ENCODE measurements at places on chromosomes 2 and 18.

- no peak for DNase-seq
Measured at GRCh38 chr2:19989342-19989666, 601 bp downstream of the WDR35 start.

- DNase-seq, result no peak
Measured at GRCh38 chr18:13232971-13233786, 14.6 kb downstream of the LDLRAD4 start.

- DNase-seq, result peak; percentile 53
Measured at GRCh38 chr18:23573626-23574431, 12.5 kb downstream of the NPC1 start.

GRCh38 chr2:18934886-18935285, 345.5 kb upstream of the NT5C1B start:
- no peak for DNase-seq

- no peak for DNase-seq
Measured at GRCh38 chr2:228747483-228747882, 523.6 kb downstream of the PID1 start.

- peak; percentile 0 for DNase-seq
Measured at GRCh38 chr2:165149439-165149838, 54.4 kb downstream of the SCN3A start.

- no peak for DNase-seq
Measured at GRCh38 chr18:62179213-62179612, 7.6 kb downstream of the PIGN start.

- peak; percentile 41 for DNase-seq
Measured at GRCh38 chr18:79720359-79720733, 40.7 kb downstream of the CTDP1 start.

DNA sequence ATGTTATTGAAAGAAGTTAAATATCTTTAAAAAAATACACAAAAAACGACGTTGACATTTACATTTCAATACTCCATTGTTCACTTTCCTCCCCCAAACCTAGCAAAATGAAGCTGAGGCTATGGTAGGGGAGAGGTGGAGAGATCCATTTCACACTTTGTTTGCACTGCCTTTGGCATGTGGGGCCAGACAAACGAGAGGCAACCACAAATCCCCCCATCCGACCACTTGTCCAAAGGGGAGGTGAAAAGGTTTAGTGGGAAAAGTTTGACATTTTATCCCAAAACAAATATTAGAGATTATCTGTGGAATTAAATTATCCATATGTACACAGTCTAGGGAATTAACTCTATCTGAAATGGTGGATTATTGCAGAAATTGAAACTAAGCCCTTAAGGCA, 261.7 kb upstream of the FIGN start:
- DNase-seq, result no peak

DNA sequence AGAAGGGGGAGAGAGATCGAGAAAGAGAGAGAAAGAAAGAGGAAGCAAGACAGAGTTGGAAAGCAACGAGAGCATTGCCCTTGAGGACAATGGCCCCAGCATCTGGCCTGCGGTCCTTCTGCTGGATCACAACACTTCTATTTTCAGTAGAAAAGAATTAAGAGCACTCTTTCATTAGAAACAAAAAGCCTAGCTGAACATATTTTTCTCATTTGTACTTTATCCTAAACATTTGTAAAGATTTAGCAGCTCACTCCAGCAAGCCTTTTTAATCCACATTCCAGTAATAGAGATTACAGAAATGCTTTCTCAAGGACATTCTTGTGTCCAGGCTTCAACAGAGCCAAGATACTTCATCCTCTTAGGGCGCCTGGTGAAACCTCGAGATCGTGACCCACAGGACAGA, 31.6 kb upstream of the AFF3 start:
- no peak for DNase-seq

DNA sequence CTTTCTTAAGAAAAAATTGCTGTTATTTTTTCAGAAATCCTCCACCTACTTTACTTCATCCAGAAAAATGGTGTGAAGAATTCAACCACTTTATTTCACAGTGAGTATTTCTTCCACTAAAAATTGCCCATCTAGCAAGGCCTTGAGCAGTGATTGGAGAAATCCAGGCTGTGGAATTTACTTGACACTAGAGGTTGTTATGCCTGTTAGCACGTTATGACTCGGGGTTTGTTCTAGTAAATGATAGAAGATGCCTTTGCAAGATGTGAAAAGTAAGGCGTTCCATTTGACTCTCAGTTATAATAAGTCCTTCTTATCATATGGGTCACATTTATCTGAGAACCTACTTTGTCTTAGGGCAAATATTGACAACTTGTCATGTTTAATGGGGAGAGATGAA, 157.4 kb downstream of the MYO3B start:
- DNase-seq, result no peak

DNA sequence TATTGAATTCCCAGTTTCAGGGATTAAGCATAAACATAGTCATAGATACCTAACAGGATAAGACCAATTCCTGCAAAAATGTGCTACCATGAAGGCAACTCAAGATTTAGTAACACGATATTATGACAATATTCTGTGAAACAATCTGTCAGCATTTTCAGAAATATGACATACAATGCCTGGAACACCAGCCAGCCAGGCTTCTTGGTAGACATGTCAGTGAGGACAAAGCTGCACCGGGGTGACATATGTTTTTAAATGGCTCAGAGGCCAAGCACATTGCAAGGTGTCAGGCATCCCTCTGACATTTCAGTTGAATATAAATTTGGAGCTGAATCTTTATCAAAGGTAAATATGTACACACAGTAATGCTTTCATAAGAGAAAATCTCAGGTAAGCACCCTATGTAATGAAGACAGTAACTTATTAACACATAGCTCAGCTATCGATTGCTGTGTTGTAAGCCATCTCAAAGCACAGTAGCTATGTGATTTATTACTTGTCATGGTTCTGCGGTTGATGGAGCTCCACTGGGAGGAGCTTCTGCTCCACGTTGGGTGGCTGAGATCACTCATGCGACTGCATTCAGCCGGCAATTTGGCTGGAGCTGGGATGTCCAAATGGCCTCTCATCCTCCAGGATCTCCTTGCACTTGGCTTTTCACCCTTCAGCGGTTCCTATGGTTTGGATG, 31.9 kb upstream of the EML6 start:
- DNase-seq, result no peak

DNA sequence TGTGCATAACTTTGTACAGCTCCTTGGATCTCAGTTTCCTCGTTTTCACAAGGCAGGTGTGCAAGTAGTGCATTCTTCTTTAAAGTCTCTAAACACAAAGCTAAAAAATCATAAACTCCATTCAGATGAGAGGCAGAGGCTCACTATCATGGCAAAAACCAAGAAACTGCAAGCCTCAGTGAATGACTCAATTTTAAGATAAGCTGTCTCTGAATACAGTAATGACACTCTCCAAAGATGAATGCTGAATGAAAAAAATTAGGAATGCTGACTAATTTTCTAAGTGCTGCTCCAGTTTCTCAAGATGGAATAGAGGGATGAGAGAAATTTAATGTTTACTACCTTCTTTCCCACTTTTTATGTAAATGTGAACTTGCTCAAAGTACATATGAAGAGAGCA, 17.2 kb downstream of the B4GALT6 start:
- no peak for DNase-seq

- DNase-seq, result no peak
Measured at GRCh38 chr18:21538230-21538629, 62.3 kb downstream of the ESCO1 start.

- no peak for DNase-seq
Measured at GRCh38 chr2:230949966-230950873, 25.2 kb upstream of the GPR55 start.

DNA sequence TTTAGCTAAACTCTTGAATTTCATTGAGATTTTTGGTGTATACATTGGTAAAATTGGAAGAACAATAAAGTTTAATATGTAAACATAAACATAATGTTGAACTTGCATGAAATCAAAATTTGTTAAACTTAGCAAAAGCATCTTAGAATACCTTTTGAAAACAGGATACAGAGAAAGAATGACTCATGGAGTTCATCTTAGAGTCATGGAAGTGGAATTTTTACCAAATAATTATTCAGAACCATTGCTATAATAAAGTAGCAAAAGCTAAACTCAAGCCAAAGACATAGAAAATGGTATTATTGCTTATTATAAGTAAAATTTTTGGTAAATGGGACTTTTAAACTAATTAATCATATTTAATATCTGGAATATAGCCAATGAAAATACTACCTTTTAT, 841.6 kb upstream of the SLC39A10 start:
- DNase-seq, result no peak

DNA sequence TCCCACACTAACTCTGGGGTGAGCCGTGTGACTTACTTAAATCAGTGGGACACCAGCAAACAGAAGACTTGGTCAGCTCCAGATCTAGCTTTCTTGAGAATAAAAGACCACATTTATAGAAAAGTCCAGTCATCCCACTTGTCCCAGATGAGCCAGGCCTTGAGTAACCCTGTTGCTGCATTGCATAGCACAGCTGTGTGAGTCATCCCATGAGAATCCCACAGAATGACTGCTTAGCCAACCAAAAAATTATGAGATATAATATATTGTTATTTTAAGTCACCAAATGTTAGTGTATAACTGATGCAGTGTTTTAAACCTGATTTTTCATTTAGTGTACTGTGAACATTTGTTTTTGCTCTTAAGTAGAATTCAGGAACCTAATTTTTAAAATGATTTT, 94.2 kb upstream of the FSHR start:
- DNase-seq, result no peak

DNA sequence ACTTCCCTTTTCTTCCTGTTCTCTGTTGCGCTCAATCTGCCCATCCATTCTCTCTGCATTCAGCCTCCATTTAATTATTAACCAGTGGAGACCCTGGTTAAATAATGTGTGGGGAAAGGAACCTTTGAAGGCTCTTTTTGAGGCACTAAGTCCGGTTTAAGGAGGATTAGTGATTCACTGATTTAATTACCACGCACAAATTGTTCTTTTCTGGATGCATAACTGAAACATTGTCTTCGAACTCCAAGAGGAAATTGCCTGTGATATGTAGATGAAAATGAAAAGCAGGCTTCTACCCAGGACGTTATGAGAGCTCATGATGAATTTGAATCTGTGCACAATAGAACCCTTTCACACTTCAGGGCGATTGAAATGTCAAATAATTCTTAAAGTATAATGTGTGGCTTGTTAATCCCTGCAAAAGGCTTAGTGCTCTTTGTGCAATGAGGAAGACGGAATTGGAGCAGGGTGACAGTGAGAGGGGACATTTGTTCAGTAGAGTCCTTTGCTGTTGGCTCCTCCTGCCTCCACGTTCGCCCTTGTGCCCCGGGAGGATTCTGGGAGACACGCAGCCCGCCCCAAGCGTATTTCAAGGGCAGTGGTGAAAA, 51.1 kb upstream of the ZNF236 start:
- DNase-seq, result no peak

DNA sequence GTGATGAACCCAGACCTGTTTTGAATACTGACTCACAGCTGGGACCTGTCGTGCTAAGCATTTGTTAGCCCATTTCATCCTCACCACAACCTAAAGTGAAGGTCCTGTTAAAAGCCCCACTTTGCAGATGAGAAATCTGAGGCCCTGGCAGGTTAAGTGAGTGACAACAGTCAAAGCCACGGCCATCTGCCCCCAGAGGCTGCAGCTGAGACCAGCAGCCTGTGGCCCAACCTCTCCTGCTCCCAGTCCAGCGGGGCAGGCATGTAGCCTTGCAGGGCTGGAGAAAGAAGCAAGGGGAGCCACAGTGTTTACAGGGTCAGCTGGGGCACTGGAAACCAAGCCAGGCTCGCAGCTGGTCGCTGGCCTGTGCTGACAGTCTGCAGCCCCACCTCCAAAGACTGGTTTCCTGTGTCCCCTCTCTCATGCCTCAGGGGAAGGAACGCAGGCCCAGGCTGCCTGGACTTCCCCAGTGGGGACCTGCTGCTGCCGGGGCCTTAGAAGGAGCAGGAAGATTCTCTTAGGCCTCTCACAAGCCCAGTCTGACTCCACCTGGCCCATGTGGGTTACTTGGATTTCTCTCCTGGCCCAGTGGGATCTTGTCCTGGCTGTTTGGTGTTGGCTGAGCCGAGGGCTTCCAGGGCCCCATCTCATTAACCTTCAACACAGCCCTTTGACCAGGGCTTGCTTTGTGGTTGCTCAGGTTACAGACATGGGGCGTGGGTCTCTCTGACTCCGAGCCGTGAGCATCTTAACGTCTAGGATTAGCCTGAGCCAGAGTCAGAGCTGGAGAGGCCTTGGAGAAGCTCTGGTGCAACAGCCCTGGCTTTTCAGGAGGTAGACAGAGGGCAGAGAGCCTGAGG, 1.7 kb downstream of the INPP5D start:
- no peak for DNase-seq

DNA sequence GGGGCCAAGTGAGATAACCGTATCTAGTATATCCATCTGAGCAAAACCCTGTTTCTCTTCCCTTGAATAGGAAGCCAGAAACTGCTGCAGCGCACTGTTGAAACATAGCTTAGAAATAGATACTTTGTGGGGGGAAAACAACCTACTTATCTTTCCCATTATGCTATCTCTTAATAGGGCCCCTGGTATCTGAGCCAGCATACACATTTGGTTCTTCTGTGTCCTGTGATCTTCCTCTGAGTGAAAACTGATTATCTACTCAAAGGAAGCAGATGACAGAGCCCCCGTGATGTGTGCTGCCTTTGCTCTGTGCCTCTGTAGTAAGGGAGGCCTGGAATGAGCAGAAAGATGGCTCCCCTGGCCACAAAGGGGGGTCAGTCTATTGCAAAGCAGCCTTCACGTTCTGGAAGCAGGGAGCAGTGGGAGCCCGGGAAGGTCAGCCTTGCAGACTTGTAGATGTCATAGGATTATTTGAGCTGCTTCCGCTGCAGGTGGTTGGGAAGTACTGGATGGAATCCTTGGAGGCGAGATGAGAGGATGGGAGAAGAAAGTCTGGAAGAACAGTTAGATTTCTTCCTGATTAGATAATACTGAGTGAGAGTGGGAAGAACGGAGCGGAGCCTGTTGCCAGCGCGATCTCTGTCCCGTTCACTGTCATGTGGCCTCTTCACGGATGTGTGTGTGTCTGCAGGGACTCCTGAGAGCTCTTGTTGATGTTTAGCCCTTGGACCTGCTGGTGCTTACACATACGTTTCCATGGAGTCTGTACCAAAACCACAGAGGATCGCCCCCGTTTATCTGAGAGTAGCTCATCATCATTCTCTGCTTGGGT, 150.1 kb downstream of the AGAP1 start:
- DNase-seq, result no peak

DNA sequence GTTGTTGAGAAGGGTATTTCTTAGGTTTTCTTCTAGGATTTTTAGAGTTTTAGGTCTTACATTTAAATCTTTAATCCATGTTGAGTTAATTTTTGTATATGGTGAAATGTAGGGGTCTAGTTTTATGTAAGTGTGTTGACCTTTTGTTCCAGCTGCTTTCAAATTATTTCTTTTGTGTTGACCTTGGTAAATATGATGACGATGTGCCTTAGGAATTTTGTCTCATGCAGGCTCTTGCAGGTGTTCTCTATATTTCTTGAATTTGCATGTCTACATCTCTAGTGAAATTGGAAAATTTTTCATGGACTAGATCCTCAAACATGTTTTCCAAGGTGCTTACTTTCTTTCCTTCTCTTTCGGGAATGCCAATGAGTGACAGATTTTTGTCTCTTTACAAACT, 1609.3 kb upstream of the ZEB2 start:
- no peak for DNase-seq
